ENCODE measurements at places on chromosomes 12 and 14.

DNA sequence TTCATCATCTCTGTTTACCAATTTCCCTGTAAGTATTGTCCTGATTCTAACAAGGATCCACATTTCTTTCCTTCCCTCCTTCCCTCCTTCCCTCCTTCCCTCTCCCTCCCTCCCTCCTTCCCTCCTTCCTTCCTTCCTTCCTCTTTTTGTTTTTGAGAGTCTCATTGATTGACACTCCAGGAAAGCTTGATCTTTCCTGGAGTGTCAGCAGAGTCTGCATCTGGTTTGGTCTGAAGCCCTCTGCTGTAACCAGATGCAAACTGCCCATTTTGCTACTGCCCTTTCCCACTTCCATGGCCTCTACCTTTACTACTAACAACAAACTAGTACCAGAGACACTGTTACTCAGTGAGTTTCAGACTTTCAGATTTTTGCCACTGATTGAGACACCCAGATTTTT is 14.4 kb upstream of the OR6C65 start:
- DNase-seq: no peak

- no peak for DNase-seq
Observed at GRCh38 chr12:13007496-13008233, 7.6 kb upstream of the HEBP1 start.

GRCh38 chr14:75946785-75947184 is 35.0 kb downstream of the TGFB3 start:
- DNase-seq: no peak

DNA sequence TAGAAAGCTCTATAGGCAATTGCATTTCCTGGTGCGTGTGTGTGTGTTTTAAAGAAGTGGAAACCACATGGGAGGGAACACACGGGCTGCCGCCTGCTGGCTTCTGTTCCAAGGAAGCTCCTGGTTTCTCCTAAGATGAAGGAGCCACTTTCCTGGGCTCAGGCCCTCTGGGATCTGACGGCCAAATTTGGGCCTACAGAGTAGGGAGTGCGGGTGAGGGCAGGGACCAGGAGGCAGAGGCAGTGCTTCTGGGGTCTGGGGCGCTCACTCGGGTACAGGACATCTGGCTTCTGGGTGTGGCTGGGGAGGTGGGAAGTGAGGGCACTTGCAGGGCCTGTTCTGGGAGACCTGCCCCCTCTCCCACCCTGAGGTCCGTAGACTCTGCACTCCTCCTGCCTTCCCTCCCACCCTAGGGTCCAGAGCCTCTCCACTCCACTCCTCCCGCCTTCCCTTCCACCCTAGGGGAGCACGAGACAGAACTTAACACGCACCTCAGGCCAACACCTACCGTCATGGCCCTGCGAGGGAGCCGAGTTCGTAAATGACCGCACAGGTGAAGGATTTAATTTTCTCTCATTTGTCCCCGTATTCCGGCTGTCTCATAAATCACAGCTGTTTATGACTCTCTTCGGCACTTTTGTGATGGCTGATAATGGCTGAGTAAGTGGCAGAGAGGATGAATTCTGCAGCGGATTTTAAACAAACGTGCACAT is 127.7 kb downstream of the KIF26A start:
- no peak for DNase-seq

- no peak for DNase-seq
Observed at GRCh38 chr12:120799243-120800045, 73.8 kb downstream of the ACADS start.

- DNase-seq: no peak
Observed at GRCh38 chr12:48022676-48023385, 18.6 kb upstream of the COL2A1 start.

DNA sequence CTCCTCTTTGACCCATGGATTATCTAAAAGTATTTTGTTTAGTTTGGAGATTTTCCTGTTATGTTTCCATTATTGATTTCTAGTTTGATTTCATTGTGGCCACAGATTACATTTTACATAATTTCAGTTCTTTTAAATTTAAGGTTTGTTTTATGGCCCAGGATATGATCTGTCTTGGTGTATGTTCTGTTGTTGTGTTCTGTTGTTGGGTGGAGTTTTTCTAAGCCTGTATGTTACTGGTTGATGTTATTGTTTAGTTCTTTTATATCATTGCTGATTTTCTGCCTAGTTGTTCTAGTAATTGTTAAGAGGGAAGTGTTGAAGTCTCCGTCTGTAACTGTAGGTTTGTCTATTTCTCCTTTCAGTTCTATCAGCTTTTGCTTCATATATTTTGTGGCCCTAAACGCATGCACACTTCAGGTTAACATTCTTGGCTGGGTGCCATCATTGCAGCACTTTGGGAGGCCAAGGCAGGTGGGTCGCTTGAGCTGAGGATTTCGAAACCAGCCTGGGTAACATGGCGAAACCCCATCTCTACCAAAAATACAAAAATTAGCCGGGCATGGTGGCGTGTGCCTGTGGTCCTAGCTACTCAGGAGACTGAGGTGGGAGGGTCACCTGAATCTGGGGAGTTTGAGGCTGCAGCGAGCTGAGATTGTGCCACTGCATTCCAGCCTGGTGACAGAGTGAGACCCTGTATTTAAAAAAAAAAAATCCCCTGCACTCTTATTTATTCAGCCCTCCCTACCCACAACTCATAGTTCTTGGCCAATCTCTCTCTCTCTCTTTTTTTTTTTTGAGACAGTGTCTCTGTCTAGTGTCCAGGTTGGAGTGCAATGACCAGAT is 28.1 kb upstream of the CFL2 start:
- no peak for DNase-seq

DNA sequence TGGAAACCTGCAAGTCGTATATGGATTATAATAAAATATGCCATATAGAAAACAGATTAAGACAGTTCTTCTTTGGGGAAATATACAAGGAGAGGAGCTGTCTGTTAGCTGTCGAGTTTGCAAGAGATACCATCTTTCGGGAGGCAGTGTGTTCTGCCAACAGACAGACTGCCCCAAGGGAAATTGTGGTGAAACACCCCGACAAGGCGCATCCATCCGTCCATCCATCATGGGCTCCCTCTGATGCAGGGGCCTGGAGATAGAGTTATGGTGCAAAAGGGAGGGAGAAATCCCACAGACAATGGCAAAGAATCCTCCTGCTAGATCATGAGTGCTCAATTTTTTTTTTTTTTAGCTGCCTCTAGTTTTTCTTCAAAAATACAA is 156.3 kb downstream of the DPF3 start:
- no peak for DNase-seq

DNA sequence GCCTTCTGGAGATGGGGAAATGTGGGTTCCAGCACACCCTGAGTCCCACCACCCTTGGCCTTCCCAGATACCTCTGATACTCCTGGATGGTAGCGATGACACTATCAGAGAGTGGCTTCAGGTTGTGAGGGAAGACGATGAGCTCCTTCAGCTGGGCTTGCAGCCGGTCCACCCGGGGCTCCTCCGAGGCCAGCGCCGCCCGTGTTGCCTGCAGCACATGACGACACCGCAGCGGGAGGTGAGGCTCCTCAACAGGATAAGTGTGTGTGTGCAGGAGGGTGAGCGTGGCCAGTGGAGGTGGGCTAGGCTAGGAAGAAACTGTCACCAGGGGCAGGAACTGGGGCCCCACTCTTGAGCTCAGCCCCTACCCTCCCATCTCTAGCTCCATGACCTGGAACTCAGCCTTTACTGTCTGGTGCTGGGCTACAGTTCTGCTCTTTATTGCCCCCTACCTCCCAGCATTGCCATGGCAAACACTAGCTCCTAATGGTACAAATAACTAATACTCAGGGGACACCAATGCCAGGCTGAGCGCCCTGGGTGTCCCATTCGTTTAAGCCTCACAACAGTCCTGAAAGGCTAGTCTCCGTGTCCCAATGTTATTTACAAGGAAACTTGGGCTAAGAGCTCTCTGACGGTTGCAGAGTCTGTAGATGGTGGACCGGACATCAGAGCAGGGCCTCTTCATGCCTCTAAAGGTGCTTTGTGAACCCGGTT is 64.1 kb downstream of the SYNE3 start:
- DNase-seq: no peak

Data from astrocyte of the cerebellum (primary cell).